ENCODE measurements at places on chromosomes 3 and 15. TPM values are rescaled to one million over a fixed set of nuclear protein-coding genes. Genes with fewer than 3 reads are reported as not detected.

PLA2G4B gene
- 33.7 TPM for total RNA-seq

DNA sequence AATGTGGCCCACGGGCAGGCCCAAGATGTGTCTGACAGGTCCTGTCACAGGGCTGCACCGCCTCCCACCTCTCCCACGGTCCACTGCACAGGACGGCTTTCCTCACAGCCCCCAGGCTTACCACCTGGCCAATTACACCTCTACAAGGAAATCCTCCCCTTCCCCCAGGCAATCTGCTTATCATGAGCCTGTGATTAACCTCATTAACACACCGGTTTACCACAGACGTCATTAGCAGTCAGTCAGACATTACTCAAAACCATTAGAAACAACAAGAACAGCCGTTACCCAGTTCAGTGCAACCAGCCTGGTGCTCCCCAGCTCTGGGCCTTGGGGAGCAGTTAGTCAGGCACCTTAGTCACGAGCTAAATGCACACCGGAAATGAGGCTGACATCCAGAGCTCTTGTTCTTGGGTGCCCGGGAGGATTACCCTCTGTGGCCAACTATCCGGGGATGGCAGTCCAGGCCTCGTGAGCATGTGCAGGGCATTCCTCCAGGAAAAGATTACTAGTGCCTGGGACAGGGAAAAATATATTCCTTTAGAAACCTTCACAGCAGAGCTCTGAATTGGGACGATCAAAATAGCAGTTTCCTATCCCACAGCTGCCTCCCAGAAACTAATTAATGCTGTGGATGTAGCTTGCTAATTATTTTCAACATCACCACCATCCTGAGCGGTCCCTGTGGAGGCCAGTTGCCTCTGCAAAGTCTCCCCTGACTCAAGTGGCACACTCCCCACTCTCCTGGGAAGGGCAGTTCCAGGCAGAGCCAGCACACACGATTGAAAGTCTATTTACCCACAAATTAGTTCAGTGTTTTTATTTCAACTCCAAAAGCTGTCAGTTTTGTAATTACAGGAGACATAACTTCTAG, 117.4 kb upstream of the ZBED2 start:
- no peak for DNase-seq

DNA sequence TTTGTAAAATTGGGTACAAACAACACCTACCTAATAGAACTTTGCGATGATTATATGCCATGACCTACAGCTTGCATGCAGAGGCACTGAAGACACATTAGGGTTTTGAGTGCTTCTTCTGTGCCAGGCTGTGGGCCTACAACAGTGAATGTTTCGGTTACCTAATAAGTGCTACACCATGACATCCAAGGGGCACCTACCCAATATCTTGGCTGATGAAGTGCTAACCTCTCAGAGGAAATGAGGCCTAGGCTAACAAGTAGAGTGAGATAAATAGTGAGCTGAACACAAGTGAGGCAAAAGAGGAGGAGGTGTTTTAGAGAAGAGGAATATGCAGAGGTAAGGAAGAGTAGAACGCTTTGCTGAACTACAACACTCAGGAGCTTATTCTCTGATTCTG, 12.2 kb upstream of the RASGRP1 start:
- no peak for DNase-seq

DNA sequence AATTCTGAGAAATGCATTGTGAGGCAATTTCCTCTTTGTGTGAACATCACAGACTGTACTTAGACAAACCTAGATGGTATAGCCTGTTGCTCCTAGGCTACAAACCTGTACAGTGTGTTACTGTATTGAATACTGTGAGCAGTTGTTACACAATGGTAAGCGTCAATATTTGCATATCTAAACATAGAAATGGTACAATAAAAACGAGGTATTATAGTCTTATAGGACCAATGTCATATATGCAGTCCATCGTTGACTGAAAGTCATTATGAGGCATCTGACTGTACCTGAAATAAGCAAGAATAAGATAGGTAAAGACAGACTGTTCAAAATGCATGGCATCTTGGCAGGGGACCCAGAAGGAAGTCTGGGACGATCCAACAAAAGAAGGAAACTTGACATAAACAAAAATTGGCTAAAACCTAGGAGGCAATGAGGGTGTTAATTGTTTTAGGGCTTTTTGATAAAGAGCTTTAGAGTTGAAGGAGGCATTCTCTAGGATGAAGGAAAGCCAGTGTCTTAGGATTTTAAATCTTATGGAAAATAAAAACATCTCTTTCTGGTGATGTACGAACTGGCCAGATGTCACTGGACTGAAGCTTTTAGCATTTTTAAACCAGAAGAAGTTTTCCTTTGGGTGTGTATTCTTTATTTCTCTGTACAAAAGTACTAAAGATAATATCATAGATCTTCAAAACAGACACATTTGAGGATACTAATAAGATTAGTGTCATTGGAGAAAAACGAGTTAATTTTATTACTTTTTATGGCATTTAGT, 9.2 kb upstream of the SPRED1 start:
- no peak for DNase-seq

BCL2A1 gene
- 29.9 TPM for total RNA-seq

C3orf20 gene
- 0.31 TPM for total RNA-seq

GRCh38 chr3:127899766-127900165, 15.3 kb upstream of the KBTBD12 start:
- no peak for DNase-seq

DNA sequence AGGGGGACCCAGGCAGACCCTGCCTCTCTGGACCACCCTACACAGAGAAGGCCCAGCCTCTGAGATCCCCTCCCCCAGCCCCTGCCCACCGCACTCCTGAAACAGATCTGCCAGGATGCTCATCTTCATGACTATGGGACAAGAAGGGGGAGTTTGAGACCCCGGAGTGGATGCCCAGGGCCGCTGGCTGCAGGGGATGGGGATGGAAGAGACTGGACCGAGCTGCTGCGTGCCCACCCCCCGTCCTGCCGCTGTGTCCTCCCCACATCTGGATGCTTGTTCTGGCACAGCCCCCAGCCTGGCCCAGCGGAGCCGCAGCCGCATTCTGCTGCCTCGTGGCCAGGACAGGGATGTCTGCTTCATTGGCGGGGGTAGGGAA, 30.3 kb upstream of the SEMA3F start:
- no peak for DNase-seq

DNA sequence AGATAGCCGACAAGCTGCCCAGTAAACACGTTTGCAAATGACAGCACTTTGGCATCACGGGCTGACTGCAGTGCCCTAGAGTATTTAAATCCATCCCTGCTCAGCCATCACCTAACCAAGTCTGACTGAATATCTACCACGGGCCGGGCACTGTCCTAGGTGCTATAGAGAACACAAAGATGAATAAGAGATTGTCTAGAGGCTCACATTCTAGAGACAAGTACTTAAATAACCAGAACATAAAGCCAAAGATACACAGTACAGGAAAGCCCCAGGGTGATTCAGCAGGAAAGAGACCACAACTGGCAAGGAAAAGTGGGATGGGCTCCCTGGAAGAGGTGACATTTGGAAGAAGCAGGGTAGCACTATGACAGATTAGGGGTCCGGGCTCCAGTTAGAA, 103.5 kb downstream of the MYLK start:
- DNase-seq: no peak

GRCh38 chr3:122502139-122502538, 12.6 kb downstream of the KPNA1 start:
- no peak for DNase-seq

CLRN1 gene
- total RNA-seq: not detected

TNFAIP8L3 gene
- total RNA-seq: not detected

DNA sequence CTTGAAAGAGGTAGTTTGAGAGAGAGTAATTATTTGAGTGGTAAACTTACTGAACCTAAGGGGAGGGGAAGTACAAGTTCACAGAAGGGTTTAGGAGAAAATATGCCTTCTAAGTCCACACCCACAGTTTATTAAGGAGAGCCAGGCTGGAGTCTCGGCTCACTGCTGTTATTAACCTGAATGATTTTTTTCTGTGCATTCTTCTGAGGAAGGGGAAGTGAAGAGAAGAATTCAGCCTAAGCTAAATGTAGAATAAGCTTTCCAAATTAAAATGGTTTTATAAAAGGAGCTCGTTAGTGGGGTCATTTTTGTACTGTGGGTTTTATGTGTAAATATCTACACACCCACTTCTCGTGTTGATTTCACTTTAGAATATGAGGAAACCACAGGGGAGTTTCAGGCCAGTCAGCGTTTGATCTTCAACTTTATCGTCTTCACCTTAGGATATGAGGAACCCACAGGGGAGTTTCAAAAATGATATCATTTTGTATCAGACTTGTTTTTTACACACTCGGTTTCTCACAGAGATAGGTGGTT, 1.5 kb downstream of the WHAMM start:
- DNase-seq: peak; percentile 72

DNA sequence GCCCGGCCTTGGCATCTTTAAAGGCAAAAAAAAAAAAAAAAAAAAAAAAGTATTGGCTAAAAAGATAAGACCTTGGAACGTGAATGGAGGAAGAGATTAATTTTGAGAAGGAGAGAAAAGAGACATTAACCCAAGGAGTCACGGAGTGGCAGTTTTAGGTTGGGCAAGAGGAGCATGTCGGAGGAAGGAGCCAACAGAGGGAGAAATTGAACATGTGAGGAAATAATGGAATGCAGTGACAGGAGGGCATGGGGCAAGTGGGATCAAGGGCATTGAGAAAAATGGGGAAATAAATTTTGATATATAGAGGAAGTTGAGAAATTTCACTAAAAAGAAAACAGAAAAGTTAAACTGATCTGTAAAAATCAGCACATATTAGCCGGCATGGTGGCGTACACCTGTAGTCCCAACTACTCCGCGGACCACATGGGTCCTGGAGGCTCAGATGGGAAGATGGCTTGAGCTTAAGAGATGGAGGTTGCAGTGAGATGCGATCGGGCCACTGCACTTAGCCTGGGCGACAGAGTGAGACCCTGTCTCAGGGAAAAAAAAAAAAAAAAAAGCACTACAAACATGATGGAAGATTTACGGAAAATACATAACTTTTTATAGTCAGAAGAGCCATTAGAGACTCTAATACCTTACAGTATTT, 1.2 kb downstream of the HAUS2 start:
- DNase-seq: no peak

RBP2 gene
- not detected for total RNA-seq

- DNase-seq: no peak
These were observed 58.0 kb downstream of the FAM174B start for GRCh38 chr15:92597548-92597947.

- DNase-seq: no peak
These were observed 178.5 kb upstream of the ZBTB20 start for GRCh38 chr3:115325539-115325938.

SLC12A1 gene
- total RNA-seq: not detected

CNTN6 gene
- total RNA-seq: not detected

GRCh38 chr3:106457281-106458180, 588.7 kb upstream of the CBLB start:
- DNase-seq: no peak

ARPIN gene
- 0.27 TPM for total RNA-seq

DNA sequence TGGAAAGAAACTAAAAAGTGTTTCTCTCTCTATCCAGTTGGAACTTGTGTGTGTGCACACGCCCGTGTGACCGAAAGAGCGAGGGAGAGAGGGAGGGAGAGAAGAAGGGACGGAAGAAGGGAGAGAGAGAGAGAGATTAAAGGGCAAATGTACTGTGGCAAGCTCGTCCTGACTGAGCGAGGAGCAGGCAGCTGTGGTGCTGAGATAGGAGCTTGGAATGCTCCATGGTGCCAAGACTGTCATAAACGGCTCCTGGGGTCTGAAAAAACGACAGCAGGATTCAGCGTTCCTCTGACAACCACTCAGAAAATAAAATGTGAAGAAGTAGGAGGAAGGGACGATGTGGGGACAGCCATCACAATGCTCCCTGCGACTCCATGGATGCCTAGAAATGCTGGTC, 276.0 kb downstream of the SV2B start:
- no peak for DNase-seq

DNA sequence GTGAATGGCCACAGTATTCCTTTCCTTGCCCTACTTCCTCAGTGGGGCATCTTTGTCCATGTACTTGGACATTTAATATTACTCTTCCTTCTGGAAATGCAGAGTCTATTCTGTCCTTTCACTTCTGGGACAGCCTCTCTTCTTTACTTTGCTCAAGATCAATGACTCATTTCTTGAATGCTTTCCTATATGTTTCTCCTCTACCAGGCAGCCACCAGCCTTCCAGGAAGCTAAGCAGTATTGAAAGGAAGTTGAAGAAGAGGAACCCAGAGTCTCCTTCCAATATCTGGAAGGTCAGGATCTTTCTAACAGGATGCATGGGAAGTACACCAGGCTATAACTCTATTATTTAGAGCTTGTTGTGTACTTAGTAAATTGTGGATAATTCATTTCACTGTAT, 182.8 kb downstream of the CD47 start:
- DNase-seq: no peak

DNA sequence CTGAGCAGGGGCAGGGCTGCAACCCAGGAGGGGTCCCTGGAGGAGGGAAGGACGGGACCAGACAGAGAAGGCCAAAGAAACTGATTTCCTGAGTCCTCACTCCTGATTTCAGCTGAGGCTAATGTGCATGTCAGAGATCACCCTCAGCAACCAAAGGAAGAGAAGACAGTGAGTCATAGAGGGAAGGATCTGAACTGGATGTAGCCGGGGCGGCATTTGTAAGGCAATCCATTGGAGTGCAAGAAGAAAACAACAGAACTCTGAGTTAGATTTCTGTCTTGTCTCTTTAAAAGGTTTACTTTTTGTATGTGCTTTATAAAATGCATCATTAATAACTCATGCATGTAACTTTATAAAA, 105.3 kb upstream of the AGBL1 start:
- no peak for DNase-seq

COPS2 gene
- total RNA-seq: 63.4 TPM

MINDY2 gene
- total RNA-seq: 14.1 TPM

SLC9C1 gene
- total RNA-seq: not detected

DNA sequence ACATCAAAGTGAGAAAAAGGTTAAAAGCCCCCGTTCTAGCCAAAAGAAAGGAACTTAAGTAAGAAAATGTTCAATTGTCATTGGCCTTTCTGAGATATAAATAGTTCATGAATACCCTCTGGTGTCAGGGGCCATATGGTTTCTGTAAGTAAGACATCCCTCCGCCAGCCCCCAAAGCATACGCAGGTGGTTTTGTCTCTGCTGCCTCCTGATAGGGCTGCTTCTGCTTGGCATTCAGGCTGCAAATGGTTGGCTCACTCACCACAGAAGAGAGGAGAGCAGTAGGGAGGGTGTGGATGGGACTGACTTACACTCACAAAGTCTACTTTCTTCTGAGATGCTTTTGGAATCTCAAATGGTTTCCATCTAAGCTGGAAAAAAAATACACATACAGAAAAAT, 29.8 kb downstream of the HGD start:
- DNase-seq: no peak

GRCh38 chr15:90103701-90104329, 1.5 kb upstream of the IDH2 start:
- DNase-seq: no peak

Data from naive thymus-derived CD4-positive, alpha-beta T cell (primary cell).